ENCODE measurements at places on chromosomes 13 and 19. TPM values are rescaled to one million over a fixed set of nuclear protein-coding genes. Genes with fewer than 3 reads are reported as not detected.

DNA sequence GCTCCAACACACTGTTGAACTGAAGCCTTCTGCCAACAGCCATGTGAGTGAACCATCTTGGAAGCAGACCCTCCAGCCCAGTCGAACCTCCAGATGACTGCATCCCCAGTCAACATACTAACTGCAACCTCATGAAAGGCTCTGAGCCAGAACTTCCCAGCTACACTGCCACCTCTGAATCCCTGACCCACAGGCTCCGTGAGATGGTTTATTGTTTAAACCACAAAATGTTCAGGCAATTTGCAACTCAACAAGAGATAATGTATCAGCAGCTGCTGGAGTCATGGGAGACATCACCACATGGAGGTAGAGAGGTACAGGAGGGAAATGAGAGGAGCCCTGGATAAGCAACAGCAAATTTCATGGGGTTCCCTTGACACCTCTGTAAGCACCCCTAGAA lies 266.4 kb upstream of the NBEA start:
- no peak for DNase-seq

DNA sequence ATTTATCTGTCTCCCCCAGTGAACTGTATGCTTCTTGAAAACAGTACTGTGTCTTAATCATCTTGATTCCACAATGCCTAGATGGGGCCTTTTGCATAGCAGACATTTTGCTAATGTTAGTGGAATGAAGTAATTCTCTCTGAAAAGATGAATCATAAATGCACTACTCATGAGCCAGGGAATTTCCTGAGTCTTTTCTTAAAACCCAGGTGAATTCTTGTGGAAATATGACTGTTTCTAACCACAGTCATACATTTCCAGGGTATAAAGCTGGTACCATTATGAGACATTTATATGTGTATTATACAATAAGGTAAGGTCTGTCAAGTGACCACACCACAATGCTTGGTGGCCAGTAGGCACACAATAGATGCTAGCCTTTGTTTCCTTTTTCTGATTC lies 5.5 kb upstream of the KCTD4 start:
- DNase-seq = peak; percentile 63

DNA sequence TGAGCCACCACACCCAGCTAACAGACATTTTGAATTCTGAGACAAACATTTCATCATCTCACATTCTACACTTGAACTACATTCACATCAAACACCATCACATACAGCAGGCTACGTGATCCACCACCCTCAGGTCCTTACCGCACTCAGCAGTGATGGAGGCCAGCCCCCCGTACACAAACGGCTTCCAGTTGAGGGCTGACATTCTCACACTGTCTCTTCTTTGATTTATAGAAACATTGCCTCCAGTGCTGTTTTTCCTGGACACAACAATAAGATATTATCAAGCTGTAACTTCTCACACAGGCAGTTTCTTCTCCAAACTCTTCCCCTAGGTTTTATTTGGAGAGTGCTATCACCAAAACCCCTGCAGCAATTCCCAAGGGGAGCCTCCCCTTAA lies 7.0 kb downstream of the SLC25A30 start:
- no peak for DNase-seq

ZNF253 gene
- polyA plus RNA-seq = 14.0 TPM

- DNase-seq = no peak
Observed at GRCh38 chr19:57773488-57773887, 4.0 kb downstream of the ZNF586 start.

- no peak for DNase-seq
Observed at GRCh38 chr13:29707876-29708543, 112.5 kb upstream of the SLC7A1 start.

- no peak for DNase-seq
Observed at GRCh38 chr19:35295792-35296462, 4.0 kb downstream of the MAG start.

- no peak for DNase-seq
Observed at GRCh38 chr19:45763691-45764294, 5.3 kb downstream of the SIX5 start.

DNA sequence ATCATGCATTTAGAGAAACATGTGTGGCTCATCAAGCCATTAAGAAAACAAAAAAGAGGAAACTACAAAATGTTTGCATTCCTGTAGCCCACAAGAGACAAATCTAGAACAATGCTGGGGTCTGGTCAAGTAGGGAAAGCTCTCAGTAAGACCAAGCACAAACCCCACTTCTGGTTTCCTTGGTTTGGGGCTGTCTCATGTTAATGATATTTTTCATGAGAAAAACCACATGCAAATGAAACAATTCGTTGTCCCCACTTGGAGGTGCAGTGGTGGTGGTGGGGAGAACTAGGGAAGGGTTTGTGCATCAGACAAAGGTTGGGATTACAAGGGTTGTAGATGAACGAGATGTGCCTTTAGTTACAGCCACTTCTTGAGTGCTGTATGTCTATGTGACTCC lies 7.0 kb upstream of the RB1 start:
- DNase-seq = no peak

- DNase-seq = no peak
Observed at GRCh38 chr13:97160421-97160820, 61.7 kb upstream of the MBNL2 start.

DNA sequence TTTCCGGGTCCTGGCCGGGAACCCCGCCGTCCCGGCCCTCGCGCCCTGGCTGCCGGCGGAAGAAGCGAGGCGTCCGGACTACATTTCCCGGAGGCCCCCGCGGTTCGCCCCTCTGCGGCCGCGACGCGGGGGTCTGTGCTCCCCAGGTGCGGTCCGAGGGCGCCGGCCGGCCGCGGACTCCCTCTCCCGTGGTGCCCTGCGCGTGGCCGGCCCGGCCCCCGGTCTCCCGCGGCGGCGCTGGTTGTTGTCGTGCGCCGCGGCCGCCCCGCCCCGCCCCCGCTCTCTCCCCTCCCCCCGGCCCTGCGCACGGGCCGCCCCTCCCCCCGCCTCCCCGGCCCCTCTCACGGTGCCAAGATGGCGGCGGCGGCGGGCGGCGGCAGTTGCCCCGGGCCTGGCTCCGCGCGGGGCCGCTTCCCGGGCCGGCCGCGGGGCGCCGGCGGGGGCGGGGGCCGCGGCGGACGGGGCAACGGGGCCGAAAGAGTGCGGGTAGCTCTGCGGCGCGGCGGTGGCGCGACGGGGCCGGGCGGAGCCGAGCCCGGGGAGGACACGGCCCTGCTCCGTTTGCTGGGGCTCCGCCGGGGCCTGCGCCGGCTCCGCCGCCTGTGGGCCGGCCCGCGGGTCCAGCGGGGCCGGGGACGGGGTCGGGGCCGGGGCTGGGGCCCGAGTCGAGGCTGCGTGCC lies at the start of gene KMT2B:
TSS of gene KMT2B (plus strand) at position 339 of the 680 bp plus-strand sequence. CDS start at position 355, 16 bp downstream.
- DNase-seq = no peak

- no peak for DNase-seq
Observed at GRCh38 chr19:17209126-17210036, 5.8 kb upstream of the USE1 start.

NBEA gene
- 14.9 TPM for polyA plus RNA-seq

MVB12A gene
- polyA plus RNA-seq = 30.0 TPM

- DNase-seq = no peak
Observed at GRCh38 chr19:14615623-14616022, 32.7 kb downstream of the CLEC17A start.

- no peak for DNase-seq
Observed at GRCh38 chr13:60242043-60242595, 78.4 kb upstream of the DIAPH3 start.

GRCh38 chr13:99250982-99251825 lies 7.0 kb downstream of the GPR18 start:
- DNase-seq = no peak

- DNase-seq = no peak
Observed at GRCh38 chr13:59203855-59204254, 959.9 kb downstream of the DIAPH3 start.

GRCh38 chr13:28794396-28794795 lies 25.7 kb upstream of the MTUS2 start:
- no peak for DNase-seq

DNA sequence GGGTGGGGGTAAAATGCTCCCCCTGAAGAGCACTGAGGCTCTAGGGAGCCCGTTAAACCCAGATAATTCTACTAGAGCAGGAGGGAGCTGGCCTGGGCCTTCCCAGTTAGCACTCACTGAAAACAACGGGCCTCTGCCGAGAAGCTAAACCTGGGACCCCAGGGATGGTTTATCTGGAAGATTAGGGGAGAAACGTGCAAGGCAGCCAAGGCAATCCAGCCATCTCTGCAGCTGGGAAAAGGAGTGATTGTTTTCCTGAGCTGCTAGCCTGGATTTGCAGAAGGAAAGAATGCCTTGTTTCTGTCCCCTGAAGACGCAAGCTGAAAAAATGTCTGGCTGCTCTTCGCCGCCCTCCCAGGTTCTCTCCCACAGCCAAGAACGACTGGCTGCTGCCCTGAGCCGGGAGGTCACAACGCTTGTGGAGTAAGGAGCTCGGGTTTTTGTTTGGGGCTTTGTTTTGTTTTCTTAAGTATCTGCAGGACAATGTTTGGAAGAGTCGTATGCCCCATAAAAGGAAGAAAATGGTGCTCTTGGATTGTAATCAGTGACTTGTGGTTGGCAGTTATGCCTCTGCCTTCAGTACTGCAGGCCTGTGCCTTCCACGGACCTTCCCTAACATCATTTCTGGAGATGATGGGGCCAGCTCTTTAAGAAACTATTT lies 31.5 kb downstream of the COL4A2 start:
- DNase-seq = peak; percentile 98

DNA sequence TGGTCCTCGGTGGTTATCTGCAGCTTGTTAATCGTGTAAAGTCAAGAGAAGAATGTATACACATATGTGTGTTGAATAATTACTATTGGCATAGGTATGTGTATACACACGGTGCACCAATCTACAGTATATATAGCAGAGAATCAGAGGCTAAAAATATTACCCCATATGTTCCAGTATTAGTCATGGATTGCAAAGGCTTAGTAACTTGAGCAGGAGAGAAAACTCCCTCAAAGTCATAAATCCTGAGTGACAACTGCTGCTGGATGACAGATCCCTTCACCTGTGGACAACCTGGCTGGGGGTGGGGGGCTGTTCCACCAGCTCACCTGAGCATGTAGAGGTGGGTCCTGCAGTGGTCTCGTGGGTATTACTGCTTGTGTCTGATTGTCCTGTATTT lies 185.0 kb downstream of the ZNF536 start:
- DNase-seq = peak; percentile 47

DNA sequence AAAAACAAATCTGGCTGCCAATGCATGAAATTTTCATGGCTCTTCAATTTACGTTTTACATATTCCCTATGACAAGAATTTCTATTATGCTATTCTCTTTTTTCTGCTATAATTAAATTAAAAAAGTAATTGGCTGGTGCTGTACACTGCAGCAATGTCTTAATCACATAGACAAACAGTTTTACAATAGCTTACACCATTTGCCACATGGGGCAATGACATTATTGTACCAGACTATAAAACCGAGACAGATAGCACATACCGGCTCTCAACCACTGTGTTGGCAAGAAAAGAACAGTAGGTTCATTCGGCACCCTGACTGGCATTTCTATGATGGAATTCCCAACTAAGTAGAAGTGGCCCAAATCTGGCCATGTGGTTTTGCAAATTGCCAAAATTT lies 67.7 kb downstream of the DACH1 start:
- no peak for DNase-seq

DNA sequence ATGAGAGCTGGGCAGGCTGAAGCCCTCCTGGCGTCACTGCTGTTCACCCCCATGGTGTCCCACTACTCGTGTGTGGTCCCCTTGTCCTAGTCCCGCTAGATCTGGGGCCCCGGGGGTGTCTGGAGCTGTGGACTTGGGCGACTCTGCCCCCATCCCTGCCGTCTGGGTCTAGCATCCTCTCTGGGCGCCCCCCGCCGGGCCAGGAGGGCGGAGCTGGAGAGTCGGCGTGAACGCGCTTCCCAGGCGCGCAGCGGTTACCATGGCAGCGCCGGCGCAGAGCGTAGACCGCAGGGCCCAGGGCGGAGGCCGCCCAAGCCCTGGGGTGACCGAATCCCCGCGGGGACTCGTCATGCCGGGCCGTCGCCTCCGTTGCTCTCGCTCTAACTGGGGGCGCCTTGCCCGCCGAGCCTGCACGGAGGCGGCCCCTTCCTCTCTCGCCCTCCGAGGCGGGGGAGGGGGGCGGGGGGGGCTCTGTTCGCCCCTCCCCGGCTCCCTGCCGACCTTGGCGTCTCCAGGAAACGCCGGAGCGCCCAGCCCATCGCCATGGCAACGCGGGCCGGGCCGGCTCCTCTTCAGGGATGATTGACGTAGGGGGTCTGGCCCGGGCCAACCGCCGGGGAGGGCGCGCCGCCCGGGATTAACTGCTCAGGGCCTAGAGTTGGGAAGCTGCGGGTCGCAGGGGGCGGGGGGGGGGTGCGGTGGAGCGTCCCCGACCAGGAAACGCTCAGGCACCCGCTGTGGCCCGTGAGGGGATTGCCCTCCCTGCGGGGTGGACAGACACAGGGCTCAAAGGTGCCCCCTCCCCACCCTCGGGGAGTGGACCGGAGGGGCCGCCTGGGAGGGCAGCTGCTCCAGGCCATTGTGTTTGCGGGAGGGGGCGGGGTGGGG lies 8.9 kb downstream of the ISYNA1 start:
- peak; percentile 84 for DNase-seq

PRR36 gene
- polyA plus RNA-seq = 0.65 TPM

- DNase-seq = no peak
Observed at GRCh38 chr13:98461486-98462240, 115.2 kb downstream of the STK24 start.

DNA sequence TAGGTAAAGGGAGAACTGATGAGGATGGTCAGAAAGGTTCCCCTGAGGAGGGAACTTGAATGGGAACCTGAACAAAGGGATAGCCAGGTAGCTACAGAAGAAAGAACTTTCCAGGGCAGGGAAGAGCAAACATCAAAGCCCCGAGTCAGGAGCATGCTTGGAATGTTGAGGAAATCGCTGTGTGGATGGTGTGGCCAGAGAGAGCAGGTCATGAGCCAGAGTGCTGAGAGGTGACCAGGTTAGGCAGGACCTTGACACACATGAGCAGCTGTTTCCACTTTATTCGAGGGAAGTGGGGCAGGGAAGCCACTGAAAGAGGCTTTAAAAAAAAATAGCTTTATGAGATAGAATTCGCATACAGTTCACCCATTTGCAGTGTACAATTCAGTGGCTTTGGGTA lies 4.4 kb downstream of the RAB8A start:
- no peak for DNase-seq

EIF3K gene
- polyA plus RNA-seq = 387 TPM

DNA sequence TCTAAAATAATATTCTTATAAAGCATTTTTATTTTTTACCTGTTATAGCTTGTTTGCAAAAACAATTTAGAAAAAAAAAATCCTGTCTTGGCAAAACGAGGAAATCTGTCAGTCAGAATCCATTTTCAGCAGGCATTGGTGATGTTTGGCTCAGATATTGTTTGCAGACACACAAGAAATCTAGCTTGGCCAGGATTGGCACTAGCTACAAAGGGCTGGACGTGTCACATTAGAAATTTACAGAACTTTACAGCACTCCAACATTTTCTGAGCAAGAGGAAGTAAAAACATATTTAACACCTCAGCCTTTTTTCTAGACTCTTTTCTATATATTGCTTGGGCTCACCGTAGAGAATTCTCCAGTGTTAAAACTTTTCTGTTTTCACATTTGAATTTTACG lies 9.9 kb downstream of the ZNF91 start:
- DNase-seq = no peak

DNA sequence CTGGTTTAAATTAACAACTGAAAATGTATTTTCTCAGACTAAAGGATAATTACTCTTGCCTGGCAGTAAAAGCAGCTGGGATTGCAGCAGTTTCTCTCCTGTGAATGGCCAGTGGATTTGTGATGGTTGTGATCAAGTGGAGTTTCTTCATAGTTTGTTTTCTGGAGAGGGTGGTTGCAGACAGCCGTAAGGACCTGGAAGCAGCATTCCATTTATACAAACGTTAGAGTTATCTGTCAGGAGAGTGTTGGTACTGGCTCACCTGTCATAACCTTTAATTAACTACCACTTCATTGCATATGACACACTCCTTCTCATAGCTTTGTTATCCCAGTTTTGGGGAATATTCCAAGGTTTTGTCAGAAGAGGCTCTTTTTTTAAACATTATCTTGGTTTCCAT lies 258.4 kb upstream of the SLC10A2 start:
- DNase-seq = no peak

Data from muscle of leg (tissue), 16 donors.